D721Med (cell line): ENCODE measurements at places on chromosomes 2 and 18.

DNA sequence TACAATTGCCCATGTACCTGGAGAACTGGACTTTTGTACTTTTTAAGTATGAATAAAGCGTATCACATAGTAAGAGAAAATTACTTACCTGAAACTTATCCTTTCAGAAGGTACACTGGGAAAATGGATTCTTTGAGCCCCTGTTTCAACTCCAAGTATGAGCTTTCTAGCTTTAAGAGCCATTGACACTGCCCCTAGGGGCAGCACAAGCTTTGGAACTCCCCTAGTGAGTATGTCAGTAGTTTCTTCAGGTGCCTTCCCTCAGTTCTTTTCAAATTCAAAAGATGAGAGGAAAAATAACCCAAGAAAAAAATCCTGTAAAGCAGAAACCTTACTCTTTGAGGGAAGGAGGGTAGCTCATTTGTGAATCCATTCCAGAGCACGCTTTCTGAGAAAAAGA, 124.1 kb downstream of the MEMO1 start:
- DNase-seq: no peak

- DNase-seq: no peak
These were observed 14.8 kb downstream of the AFTPH start for GRCh38 chr2:64538764-64539433.

- no peak for DNase-seq
These were observed 1.2 kb downstream of the FBXO41 start for GRCh38 chr2:73282924-73283544.

DNA sequence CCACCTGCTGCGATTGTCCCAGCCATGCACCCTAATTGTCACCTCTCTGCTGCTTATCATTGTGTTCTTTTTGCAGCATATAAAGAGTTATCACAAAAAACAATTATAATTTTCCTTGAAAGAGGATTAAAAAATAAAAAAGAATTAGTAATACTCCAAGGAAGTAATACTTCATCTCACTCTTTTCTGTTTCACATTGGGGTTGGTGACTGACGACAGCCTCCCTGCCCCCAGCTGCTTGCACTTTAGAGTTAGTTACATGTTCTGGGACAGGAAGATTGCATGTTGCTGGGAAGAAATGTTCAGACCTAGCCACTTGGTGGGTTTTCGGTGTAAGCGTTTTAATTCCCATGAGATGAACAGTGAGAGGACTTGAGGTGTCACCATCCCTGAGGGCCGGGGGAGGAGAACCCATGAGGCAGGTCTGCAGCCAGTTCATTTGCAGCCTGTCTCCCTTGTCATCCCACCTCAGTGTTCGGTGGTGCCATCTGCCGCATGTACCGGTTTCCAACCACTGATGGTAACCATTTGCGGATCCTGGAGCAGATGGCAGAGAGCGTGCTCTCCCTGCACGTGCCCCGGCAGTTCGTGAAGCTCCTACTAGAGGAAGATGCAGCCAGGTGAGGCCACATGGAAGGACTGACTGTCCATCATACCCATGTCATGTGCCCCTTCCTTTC, 69.1 kb downstream of the COA5 start:
- DNase-seq: no peak

- DNase-seq: no peak
These were observed 125.2 kb upstream of the HDAC4 start for GRCh38 chr2:239526038-239526437.

GRCh38 chr2:231743376-231744116, 35.2 kb downstream of the PTMA start:
- DNase-seq: no peak

GRCh38 chr2:239240414-239240881, 160.4 kb downstream of the HDAC4 start:
- DNase-seq: no peak

GRCh38 chr18:77530732-77531131, 281.1 kb downstream of the GALR1 start:
- peak; percentile 47 for DNase-seq

DNA sequence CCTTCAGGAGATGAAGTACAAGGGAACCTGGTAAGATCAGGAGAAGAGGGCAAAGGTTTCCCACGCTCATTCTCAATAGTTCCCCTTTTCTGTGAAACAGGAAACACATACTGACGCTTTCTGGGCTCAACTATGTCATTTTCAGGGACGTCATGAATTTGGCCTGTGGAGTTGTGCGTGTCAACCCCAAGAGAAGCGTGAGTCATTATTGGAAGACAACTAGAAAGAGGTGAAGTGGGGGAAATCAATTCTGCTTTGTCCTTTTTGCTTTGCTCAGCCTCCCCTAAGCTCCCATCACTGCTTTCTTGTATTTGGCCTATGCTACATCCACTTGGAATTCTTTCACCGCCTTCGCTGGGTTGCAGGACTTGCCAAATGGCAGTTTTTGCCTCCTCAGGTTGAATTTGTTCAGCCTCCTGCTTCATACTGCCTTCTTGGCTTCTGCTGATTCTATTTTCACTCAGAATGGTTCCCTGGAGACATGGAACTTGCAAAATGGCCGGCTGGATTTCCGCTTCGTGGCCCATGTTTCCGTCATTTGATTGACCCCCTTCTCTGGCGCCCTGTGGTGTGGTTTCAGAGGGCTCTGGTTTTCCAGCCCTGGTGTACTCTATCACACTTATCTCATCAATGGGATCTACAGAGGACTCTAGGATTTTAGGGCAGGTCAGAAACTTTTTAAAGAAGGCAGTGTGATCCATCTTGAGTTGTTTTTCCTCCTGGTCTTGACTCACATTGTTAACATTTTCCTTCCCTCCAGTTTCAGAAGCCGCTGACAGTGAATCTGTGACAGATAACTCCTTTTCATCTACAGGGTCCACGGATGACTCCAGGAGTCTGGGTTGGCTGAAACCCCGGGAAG, 93.3 kb downstream of the ALPK2 start:
- no peak for DNase-seq

- DNase-seq: no peak
These were observed 1193.4 kb downstream of the DSC3 start for GRCh38 chr18:29849144-29849543.

DNA sequence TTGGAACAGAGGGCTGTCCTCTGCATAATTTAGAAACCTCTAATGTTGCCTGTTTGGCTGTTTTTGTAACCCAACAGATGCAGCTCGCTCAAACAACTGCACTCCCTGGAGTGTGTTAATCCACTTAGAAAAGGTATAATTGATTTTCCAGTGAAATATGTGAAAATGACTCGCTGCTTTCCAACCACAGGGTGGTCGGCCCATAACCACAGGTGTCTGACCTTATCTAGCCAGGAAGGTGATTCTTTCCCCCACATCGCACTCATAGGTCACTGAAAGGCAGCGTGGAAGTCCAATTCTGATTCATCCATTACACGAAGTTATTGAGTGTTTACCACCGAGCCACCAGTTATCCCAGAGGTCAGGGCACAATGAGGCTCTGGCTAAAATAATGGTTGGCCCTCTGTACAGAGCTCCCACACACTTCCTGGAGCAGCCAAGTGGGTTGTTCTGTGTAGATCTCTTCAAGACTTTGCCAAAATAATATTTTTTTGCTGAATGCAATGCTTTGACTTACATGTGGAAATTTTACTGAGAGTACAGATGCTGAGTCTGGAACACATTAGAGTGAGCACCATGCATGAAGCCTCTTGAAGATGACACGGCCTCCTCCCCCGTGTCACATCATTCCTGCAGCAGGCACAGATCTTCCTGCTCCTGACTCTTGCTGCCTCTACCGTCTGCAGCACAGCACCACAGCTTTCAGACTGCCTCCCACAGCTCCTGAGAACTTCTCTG, 396.2 kb downstream of the ZNF516 start:
- no peak for DNase-seq

DNA sequence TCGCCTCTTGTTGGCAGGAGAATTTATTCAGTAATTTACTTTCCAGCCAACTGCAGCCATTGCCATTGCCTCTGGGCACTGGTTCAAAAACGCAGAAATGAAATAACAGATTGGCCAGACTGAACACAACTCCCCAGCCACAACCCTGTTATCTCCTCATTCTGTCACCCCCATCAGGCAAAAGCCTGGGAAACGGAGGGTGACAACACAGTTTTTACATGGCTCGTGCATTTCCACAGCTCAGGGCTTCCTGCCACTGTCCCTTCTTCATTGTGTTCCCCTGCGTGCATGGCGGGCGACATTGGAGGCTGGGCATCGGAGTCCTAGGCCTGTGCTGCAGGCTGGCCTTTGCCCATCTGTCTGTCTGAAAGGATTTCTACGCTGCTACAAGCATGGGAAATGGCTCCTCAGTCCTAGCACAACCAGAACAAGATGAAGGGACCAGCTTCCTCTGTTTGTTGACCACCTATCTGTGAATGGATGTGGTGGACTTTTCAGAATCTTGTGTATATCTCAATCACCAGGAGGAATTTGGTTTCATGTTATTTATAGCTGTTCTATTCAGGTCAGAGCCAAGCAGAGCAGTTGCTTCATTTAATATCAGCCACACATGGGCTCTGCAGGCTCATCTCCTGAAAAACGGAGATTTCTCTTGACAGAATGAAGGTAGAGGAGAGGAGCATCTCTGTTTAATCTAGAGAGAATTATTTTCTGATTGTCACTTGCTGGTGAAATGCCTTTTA, 107.0 kb downstream of the MGAT5 start:
- no peak for DNase-seq

GRCh38 chr2:45578056-45578843, 32.8 kb downstream of the SRBD1 start:
- DNase-seq: no peak

GRCh38 chr2:206328974-206329373, 54.5 kb downstream of the ZDBF2 start:
- no peak for DNase-seq

GRCh38 chr2:200087451-200087850, 132.1 kb downstream of the MAIP1 start:
- DNase-seq: no peak

GRCh38 chr2:6054161-6054671, 362.0 kb downstream of the SOX11 start:
- no peak for DNase-seq

GRCh38 chr2:146820672-146821071, 1024.2 kb upstream of the ACVR2A start:
- no peak for DNase-seq

GRCh38 chr2:192215096-192215877, 20.6 kb upstream of the TMEFF2 start:
- DNase-seq: no peak

- DNase-seq: no peak
These were observed 6.4 kb upstream of the RBM44 start for GRCh38 chr2:237791977-237792727.
